ENCODE measurements at places on chromosomes 11 and 22.
A peak's percentile ranks its signal among the peaks of the same experiment; 100 is the strongest.

DNA sequence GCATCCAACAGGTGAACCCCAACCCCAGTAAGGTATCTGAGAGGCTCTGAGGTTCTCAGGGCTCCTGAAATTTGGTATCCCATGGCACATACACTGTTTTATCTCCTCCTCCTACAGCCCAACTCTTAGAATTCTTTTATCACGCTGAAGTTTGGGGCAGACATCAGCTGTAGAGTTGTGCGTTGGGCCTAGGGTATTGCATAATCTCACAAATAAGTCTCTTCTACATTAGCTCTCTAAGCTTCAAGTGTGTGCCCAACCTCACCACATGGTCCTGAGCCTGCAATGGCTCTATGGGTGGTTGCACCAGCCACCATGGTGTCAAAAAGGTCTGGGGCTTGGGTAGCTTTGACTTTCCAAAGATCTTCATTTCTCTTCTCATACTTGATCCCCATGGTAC, 603.0 kb downstream of the BUD13 start:
- DNase-seq, result no peak

DNA sequence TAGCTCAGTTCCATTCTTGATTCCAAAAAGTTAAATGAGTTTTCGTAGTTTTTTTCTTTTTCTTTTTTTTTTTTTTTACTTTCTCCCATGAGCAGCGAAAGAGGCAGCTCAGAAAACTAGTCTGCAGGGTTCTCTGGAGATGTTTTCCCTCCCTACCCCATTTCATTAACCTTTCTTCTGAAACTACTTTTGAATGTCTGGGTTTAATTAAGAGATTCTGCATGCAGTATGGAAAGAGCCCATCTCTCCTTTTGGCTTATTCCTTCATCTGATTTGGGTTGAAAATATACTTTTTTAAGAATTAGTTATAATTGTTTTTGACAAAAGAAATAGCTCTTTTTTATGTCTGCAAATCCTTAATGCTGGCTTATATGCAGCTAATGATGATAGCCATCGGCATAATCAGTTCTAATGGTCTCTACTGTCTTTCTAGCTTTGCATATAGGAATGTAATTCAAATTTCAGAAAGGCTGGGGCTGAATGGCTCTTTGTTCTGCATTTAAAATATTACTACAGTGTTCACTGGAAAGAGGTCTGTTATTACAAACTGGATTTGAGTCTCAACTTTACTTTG, 265.3 kb downstream of the FAT3 start:
- no peak for DNase-seq

DNA sequence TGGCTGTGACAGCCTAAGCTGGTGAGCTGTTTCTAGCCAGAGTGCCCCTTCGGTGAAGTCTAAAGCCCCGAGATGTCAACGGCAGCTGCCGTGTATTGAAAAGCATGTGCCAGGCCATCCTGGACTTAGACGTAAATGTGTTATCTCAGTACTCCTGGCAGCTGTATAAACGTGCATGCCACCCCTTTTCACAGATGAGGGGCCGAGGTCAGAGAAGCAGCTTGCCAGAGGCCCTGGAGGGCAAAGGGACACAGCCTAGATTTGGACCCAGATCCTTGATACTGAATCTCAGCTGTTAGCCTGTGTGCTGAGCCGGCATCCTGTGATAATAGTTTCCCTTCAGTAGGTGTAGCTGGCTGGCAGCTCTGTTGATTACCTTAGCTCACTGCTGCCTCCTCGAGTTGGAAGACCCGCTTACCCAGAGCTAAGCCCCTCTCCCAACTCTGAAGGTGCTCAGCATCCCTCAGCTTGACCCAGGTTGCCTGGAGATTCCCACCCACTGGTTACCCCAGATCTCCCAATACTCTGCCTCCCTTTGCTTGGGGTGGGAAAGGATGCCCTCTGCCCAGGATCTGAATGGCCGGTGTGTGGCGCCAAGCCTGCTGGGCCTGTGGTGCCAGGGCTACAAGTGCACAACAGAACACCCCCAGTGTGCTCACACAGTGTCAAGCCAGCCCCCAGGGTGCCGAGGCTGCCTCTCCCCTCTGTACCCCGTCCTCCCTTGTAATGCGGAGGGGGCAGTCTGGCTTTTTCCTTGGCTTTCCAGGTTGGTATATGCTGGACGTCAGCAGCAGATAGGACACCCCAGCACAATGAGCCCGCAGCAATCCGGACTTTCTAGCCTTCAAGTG, 59.8 kb upstream of the WNT7B start:
- DNase-seq, result peak; percentile 36

- no peak for DNase-seq
These were observed 49.8 kb downstream of the NAT10 start for GRCh38 chr11:34155057-34155756.

- DNase-seq, result peak; percentile 63
These were observed 69.2 kb downstream of the SCUBE1 start for GRCh38 chr22:43273902-43274484.

DNA sequence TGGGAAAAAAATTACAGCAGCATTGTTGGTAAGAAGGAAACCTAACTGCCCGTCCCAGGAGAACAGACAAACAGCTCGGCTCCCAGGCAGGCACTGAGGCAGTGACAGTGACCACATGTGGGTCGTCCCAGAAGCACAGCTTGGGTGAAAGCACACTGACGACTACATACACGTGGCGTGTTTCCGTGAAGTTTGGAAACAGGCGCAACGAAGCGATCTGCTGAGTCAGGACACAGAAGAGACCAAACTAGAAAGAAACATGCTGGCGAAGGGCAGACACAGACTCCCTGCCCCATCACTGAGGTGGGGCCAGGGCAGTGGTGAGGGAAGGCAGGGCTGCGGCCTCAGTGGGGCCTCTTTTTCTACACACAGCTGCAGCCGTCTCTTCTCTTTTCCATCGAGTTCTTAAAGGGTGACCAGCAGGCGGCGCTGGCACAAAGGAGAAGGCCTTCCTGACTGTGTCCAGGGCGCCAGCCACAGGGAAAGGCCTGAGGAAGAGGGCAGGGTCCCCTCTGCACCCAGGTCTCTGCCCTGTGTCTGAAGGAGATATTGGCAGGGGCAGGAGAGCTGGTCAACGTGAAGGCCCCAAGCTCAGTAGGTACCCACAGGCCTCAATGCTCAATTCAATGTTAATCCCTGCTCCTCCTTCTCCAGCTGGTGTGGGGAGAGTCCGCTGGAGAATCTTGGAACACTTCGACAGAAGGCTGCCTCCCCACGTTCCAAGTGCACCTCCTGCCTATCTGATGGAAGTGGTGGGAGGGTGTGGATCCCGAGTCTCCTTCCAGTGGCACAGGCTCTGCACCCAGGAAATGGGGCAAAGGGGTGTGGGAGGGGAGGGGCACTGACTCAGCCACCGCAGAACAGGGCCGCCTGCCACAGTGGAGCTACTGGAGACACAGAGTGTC, 19.9 kb downstream of the CARS1 start:
- DNase-seq, result peak; percentile 74

DNA sequence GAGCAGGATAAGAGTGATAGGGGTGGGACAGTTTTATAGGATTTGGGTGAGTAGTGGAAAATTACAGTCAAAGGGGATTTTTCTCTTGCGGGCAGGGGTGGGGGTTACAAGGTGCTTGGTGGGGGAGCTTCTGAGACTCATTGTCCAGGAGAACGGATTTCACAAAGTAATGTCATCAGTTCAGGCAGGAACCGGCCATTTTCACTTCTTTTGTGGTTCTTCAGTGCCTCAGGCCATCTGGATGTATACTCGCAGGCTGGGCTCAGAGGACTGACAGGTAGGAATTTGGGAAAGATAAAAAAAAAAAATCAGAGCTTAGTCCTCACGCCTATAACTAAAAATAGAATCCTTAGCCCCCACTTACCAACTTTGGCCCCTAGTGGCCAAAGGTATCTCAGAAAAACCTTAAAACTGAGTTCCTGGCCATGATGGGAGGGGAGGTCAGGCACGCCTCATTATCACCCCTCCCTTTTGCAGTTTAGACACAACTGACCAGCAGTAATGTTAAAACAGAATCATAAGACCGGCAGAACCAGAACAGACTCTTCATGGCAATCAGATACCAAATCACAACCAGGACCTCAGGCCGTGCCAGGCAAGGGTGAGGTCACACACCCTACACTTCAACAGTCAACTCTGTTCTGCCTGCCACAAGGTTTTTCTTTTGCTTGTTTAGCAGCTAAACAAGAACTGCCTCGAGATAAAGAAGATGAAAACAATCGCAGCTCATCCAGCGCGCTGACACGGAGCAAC, 8.9 kb upstream of the APOBEC3G start:
- no peak for DNase-seq

- no peak for DNase-seq
These were observed 512 bp downstream of the TOLLIP start for GRCh38 chr11:1308743-1309497.

- no peak for DNase-seq
These were observed at the start of gene HBB for GRCh38 chr11:5226732-5227310. Gene HBB, minus strand, starts transcription at chr11:5227071. Its CDS starts 50 bp downstream, at chr11:5227021.

DNA sequence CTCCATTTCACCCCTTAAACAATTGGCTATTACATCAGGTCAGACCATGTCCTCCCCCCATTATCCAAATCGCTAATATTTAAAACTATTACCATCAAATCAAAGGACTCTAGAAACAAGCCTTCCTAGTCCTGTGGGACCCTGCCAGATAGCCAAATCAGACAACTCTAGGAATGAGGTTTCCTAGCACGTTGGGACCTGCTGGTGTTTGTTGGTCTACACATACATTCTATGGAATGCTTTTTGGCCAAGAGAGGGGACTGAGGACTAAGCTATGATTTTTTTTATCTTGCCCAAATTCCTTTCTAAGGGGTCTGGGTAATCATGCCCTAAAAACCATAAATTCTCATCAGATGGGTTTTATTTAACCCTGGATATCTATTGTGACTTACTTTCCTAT, 14.1 kb upstream of the SELENOH start:
- no peak for DNase-seq

- no peak for DNase-seq
These were observed 28.3 kb downstream of the DRD2 start for GRCh38 chr11:113446938-113447337.

GRCh38 chr11:63022441-63022840, 6.8 kb upstream of the SLC22A8 start:
- DNase-seq, result no peak

DNA sequence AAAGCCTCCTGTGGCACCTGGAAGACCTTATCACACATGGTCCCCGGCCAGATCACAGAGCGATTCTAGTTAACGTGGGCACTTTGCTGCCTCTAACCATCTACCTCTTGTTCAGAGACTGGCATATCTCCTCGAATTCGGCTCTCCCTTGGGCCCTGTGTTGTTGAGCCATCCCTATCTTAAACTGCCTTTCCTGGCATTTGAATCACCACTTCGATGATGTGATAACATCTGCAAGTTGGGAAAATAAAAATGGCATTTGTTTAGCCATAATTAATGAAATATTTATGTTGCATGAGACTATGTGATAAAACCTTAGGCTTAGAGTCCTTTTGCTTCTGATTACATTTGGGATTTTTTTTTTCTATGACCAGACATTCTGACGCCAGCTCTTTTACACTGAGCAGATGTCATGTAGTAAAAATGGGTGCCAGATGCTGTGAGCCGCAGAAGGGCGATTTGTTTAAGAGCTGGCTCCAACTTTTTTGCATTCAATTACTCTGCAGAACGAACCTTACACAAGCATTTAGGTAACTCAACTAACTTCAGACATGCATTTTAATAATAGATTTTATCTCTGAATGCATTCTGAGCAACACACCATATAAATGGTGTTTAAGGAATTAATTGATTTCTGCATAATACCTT, 58.5 kb upstream of the PARVA start:
- peak; percentile 90 for DNase-seq

DNA sequence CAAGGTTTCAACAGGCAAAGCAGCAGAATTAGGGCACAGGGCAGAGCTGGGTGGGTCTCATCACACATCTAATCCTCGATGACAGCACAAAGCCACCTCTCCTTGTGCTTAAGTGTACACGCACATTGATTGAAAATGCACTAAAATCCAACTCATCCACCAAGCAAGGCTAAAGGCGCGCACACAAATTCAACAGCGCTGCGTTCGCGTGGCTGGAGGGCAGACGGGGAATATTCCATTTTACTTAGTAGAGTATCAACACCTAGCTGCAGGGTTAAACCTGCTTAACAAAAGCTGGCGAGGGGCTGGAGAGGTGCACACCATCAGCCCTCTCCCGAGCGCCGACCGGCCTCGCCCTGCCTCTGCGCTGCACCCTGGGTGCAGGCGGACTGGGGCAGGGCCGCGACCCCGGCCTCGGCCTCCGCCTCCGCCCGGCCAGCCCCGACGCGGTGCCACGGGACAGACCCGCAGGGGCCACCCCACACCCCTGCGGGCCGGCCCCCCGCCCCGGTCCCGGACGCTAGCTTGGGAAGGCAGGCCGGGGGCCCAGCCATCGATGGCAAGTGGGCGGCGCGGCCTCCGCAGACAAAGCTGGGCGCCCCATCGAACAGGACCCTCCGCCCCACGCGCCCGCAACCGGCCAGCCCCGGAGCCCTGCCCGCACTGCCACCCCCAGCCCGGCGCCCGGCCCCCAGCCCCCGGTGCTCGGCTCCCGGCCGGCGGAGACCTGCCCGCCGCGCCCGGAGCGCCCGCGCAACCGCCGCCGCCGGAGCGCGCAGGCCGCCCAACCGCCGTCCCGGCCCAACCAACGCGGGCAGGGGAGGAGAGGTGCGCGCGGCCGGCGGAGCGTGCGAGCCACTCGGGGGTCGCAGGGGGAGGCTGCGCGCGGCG, 929 bp downstream of the PRDM10 start:
- peak; percentile 35 for DNase-seq

DNA sequence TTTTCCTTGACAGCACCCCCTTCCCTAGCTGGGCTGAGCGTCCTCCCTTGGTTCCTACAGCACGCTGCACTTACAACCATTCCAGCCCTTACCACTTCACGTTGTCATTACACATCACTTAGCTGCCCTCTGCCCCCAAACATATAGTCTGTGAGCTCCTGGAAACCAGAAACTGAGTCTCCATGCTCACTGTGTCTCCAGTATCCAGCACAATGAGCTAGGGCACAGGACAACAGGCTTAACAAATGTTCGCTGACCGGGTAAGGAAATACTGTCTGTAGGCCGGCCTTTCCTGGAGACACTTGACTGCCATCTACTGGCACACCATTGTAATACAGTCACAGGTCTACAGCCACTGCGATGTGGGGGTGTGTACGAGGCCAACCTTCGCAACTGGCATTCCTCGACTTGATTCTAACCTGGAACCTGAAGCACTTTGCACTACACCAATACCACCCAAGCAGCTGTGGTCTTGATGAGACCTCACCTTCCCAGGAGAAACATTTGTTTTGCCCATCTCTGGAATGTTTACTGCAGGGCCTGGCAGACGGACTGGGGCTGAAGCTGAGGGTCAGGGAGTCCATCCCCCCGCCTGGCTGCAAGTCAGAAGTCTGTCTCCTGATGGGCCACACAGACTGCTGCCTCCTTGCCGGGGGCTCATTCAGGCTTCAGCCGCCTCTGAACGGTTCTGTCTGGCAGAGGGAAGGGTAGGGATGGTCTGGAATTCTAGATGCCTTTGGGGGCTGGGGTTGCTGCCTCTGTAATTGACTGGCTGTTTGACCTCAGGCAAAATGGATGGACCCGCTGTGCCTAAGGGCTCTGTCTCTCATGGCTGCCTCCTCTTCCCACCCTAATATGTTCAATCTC, 72.0 kb downstream of the SYN3 start:
- DNase-seq, result peak; percentile 78

- peak; percentile 18 for DNase-seq
These were observed 3.1 kb upstream of the TMEM218 start for GRCh38 chr11:125114518-125114917.

GRCh38 chr11:121692236-121692635, 239.5 kb upstream of the SORL1-AS1 start:
- DNase-seq, result no peak

GRCh38 chr11:100939571-100939970, 190.0 kb downstream of the PGR start:
- DNase-seq, result no peak

GRCh38 chr11:123519055-123519796, 89.2 kb downstream of the GRAMD1B start:
- DNase-seq, result peak; percentile 54
